ENCODE measurements at places on chromosomes 16 and 17.

- no peak for DNase-seq
These were observed 49.7 kb downstream of the SMG6 start for GRCh38 chr17:2253768-2254406.

DNA sequence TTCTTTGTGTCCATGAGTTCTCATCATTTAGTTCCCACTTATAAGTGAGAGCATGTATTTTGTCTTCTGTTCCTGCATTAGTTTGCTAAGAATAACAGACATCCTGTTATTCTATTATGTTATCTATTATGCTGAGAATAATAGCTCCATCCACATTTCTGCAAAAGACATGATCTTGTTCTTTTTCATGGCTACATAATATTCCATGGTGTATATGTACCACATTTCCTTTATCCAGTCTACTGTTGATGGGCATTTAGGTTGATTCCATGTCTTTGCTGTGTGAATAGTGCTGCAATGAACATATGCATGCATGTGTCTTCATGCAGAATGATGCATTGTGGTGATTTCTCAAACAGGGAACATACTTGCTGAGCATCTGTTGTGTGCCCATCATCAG is 21.4 kb downstream of the PIK3R5 start:
- DNase-seq = no peak

- DNase-seq = peak; percentile 8
These were observed 71.9 kb downstream of the SDR42E1 start for GRCh38 chr16:81939164-81940056.

- DNase-seq = no peak
These were observed 5.2 kb upstream of the ALDOA start for GRCh38 chr16:30060346-30060745.

GRCh38 chr16:50367777-50368409 is 895 bp downstream of the BRD7 start:
- no peak for DNase-seq

Measured in SK-MEL-5 (cell line).